AG09309 (cell line): ENCODE measurements at places on chromosomes 11 and 22.

DNA sequence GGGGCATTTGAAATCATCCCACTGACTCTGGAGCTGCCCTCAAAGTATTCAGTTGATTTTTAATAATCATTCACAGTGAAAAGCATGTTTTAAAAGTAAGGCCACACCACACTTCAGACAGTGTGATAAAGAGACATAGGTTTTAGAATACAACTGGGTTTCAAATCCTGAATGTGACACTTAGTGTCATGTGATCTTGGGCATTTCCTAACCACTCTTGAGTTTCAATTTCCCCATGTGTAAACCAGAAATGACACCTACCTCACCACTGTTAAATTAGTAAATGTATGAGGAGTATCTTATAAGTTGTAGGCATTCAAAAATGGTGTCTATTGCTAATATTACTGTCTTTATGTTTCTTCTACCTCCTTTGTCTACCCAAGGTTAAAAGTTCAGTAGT lies 5.4 kb downstream of the TMEM123 start:
- DNase-seq = no peak

- no peak for DNase-seq
Measured at GRCh38 chr22:44383652-44384562, 71.2 kb upstream of the SHISAL1 start.

DNA sequence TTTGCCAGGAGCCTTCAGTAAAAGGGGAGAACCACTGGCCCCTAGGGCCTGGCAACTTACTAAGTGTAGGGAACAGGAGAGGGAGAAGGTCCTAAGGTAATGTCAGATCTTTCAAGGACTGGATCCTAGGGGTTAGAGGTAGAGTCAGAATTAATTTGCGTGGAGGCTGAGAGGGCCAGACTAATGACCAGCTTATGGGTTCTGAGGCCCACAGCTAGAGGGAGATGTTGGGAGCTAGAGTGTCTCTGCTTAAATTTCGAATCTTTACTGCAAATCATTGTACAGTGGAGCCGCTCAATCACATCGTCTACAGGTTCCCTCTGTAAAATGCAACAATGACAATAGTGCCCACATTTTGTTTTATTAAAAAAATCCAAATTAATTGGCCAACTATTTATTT lies 31.4 kb downstream of the CLMP start:
- DNase-seq = no peak

DNA sequence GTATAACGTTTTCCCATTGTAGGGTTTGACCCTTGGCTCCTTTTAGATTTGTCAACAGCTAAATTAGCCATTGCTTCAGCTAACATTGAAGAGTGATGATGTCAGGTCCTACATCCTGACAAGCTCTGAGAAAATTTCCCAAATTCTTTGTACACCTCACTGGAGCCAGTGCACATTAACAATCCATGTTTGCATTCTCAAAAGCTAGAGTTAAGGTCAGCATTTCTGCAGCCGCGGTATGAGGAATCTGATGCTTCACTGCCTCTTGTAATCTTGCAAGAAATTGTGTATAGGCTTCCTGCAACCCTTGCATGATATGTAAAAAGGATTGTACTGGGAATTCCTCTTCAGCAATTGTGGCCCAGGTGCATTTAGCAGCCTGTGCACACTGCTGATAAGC lies 33.1 kb upstream of the NCAM1 start:
- no peak for DNase-seq

- no peak for DNase-seq
Measured at GRCh38 chr22:30427871-30428270, 2.3 kb downstream of the MTFP1 start.

DNA sequence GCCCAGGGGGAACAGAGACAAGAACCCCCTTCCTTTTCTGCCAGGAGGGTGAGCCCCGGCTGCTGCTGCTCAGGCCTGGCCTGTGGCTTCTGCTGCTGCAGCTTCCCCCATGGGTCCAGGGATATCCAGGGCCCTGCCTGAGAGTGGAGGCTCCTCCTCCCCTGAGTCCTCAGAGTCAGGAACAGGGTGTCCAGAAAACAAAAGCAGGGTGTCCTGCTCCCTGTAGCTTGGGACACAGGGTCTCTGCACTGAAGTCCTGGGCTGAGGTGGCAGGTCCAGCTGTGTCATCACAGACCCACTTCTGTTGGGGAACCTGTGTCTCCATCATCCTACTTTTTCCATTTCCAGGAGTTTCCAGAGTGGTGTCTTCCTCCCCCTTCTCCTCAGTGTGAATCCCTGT lies 76.1 kb downstream of the ZNF280B start:
- DNase-seq = no peak

DNA sequence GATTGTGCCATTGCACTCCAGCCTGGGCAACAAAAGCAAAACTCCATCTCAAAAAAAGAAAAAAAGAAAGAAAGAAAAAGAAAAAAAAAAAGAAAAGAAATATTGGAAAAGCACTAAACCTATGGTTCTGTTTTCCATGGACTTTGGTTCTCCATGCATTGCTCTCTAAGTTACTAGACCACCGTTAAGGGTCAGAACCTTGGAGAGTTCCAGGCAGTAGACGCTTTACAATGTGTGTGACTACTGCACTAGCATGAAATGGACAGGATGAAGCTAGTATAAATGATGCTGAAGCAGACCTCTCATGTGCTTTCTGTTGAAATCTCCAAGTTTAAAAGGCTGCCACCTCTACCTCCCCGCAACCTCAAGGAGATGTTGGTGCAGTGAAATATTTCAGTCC lies 63.5 kb downstream of the SIK2 start:
- DNase-seq = no peak

GRCh38 chr11:70024036-70024772 lies 53.9 kb upstream of the ANO1 start:
- DNase-seq = no peak

GRCh38 chr11:1493650-1494244 lies 7.2 kb upstream of the MOB2 start:
- DNase-seq = no peak

DNA sequence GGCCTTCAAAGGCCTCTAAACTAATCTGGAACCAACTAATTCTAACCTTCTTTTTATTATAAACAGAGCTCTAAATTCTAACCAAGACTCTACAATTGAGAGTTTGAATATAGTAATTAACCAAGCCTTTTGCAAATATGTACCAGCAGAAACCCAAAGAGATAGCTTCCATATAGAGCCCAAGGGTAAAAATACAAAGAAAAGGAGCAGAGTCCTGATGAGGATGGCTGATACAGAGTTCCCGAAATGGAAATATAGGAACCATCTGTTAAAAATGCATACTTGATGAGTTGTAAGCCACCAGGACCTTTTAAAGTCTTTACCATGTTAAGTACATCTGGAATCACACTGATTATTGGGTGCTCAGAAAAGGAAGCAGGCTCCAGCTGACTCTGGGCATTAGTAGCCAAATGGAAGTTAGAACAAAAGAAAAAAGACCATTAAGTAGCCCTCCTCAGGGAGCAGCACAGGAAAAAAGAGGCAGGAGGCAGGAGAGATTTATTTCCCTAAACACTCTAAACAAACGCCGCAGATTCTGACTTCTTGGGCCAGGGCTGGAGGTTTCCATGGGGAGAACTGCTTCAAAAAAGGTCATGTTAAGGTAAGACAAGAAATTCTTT lies 463.1 kb upstream of the FAT3 start:
- DNase-seq = no peak

DNA sequence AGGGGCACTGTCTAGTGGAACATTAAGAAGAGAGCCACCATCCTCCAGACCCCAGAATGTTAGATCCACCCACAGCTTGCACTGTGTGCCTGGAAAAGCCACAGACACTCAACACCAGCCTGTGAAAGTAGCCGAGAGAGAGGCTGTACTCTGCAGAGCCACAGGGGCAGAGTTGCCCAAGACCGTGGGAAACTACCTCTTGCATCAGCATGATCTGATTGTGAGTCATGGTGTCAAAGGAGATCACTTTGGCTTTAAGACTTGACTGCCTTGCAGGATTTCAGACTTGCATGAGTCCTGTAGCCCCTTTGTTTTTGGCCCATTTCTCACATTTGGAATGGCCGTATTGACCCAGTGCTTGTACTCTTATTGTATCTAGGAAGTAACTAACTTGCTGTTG lies 115.9 kb upstream of the CCDC179 start:
- no peak for DNase-seq

GRCh38 chr11:44139565-44140330 lies 44.3 kb downstream of the EXT2 start:
- DNase-seq = no peak

DNA sequence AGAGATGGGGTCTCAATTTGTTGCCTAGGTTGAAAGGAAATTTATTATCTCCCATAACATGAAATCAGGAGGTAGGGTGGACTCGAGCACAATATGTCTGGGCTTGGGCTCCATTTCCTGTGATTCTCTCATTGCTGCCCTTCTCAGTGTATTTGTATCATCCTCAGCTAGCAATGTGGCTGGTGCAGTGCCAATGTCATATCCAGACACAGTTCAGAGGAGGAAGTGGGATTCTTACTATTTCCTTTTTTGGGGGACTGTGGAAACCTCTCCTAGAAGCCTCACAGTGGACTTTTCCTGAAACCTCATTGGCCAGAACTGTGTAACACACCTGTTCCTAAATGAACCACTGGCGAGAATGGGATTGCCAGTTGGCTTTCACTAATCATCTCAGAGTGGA lies 21.0 kb upstream of the SWAP70 start:
- DNase-seq = no peak

DNA sequence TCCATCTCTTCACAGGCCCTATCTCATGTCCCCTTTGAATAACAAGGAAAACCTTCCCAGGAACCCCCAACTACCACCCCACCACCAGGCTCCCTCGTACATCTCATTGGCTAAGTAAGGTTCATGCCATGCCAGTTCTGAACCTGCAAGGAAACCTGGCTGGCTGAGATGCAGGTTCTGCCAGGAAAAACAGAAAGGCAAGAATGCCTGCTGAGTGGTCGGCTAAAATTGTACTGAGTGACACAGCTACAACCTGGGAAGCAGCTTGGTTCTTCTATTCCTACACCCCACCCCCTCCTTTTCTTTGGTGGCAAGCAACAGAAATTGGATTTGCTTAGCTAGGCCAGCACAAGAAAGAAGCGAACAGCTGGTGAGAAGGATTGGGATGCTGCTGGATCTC lies 36.1 kb upstream of the TSPAN18 start:
- no peak for DNase-seq

- DNase-seq = no peak
Measured at GRCh38 chr11:132692891-132693290, 839.4 kb downstream of the OPCML start.

DNA sequence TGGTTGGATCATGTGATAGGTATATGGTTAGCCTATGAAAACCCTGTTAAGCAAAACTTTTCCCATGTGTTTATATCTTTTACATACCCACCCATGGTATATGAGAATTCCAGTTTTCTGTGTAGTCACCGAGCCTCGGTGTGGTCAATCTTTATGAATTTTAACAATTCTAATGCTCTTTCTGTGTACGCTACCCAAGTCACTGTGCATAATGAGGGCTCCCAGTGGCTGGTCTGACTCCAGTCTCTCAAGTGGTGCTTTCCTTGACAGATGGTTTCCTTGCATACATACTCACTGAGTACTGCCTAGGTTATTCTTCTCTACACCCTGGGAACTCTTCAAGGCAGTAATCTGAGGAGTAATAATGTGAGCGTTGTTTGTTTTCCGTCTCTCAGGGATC lies 17.6 kb downstream of the MUC15 start:
- no peak for DNase-seq

GRCh38 chr11:114416441-114416961 lies 16.0 kb downstream of the RBM7 start:
- no peak for DNase-seq

DNA sequence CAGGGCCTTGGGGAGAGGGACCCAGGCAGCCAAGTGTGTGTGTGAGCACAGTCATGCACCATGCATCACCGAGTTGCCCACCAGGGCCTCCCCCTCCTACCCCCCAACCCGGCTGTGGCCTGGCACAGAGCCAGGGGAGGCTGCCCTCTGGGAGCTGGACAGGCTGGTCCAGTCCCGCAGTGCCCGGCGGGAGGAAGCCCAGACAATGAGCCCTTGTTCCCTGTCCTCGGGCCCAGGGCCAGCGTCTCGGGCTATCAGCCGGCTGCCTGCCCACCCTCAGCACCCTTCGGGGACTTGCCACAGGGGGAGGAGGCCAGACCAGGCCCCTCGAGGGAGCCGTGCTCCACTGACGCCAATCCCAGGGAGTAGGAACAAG lies 4.5 kb downstream of the LRRC75B start:
- no peak for DNase-seq

DNA sequence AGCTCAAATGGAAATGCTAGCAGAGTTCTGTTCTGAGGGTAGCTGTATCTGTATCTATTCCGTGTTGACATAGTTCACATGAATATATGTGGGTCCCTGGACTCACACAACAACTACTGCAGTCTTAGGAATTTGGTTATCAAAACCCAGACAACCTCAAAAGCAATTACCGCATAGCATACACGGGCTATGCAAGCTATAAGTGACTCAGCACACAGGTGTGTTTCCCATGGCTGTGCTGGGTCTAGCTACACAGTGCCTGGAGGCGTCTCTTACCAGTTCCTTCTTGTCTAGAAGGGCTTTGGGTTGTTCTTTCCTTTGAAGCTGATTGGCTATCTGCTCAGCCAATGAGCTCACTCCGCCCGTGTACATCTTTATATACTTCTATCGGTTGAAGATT lies 98.2 kb upstream of the BID start:
- DNase-seq = no peak

GRCh38 chr11:10412266-10412665 lies 42.8 kb upstream of the AMPD3 start:
- DNase-seq = no peak

DNA sequence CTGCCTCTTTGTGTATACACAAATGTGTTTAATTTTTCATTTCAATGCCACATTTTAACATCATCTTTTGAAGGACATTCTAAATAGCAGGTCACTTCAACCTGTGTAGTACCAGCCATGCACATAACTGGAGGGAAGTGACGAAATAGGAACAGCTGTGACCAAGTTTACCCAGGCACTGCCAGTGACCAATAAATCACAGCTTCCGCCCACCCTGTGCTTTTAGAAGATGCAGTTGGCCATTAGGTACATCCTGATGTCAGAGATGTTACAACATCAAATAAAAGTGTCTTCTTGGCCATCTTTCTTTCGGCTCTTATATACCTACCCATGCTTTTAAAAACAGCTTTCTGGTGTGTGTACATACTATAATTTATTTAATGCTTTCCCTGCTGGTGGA lies 7.8 kb downstream of the LDLRAD3 start:
- DNase-seq = no peak

DNA sequence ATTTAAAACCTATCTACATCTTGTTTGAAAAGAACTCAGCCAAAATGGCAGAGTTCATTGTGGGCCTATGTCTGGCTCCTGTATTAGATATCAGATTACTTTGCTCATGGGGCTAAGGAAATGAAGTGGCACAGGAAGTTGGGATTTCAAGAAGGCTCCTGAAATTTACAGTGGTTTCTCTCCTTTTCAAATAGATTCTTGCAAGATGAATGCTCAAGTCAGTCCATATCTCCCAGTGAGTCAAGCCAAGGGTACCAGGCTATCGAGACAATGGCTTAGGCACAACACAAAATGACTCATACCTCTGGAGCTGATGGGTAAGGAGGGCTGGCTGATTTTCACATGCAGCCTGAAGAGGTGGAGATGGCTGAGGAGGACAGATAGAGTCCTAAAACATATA lies 24.1 kb upstream of the APOA1 start:
- DNase-seq = peak; percentile 40
